ENCODE measurements at places on chromosomes 4 and X.

DNA sequence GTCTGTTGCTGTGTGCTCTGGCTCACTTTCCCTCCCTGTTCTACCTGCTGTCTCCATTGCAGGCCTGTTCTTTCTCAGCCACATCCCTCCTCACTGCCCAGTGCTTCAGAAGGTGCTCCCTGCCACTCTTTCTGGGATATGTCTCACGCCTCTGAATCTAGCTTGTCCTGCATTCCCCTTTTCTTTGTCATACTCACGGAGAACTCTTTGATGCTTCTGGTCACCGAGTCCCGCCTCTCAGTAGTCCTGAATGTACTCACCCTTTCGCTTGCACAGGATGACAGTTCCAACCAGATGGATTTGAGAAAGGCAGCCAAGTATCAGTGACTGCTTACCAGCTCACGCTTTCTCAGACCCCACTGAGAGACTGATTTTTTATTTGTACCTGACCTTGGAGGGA is 65.2 kb upstream of the TLR2 start:
- DNase-seq, result no peak

- no peak for DNase-seq
Measured at GRCh38 chrX:153478746-153479145, 8.4 kb upstream of the HAUS7 start.

DNA sequence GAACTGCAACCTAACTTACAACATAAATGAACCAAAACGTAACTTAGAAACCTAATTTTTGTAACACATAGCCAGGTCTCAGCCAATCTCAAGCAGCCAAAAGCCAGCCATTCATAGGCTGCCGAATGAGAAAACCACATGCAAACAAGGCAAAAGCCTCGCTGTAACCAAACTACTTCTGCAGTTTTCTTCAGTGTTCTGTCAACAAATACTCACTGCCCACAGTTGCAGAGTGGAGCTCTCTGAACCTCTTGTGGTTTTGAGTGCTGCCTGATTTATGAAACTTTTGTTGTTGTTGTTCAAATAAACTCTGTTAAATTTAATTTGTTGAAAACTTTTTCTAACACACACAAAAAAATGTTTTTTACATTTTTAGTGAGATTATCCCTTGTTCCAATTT is 251.2 kb downstream of the PAPSS1 start:
- DNase-seq, result no peak

GRCh38 chr4:182553653-182554052 is 310.5 kb downstream of the TENM3 start:
- DNase-seq, result no peak

GRCh38 chrX:128698573-128699181 is 646.5 kb upstream of the ACTRT1 start:
- no peak for DNase-seq

DNA sequence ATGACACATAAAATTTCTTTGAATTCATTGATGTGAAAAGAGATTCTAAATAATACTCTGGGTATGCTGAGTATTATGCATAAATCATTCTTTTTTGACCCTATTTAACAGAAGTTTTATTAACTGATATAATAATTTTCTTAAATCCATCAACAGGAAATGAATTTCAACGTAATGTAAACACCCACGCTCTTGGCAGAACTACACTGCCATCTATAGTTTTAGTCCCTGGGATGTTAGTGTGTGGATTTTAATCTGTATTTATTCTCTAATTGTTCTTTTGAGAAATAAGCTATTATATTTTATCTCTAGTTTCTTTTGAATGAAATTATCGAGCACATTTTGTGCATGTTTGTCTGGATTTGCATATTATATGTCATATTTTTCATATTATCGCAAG is 666.8 kb upstream of the NDST4 start:
- no peak for DNase-seq

- DNase-seq, result no peak
Measured at GRCh38 chr4:6768539-6768905, 14.0 kb upstream of the KIAA0232 start.

DNA sequence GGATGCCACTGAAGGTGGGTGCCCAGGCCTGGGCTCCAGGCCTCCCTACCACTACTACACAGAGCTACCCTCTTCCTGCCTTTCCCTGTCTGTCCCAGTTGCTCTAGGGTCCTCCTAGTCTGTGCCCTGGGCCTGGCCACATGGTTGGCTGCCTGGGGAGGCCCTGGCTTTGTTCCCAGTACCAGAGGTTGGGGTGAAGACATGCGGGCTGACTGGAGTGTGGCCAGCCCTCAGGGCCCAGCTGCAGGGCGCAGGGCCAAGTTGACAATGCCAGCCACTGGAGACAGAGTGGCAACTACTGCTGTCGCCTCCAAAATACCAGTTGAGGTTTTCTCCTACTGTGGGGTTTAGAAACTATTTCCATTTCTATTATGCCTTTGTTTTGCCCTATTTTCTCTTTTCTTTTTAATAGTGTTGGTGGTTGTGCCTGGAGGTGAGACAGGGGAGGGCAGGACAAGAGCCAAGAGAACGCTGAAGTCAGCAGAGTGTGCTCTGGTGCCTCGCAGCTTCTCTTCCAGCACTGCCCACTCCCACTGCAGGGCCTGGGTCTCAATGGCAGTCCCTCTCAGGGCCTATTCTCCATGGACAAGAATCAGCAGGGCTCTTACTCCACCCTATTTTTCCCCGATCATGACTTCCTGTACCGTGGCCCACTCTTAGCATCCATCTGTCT is 32.2 kb upstream of the XPNPEP2 start:
- DNase-seq, result no peak

DNA sequence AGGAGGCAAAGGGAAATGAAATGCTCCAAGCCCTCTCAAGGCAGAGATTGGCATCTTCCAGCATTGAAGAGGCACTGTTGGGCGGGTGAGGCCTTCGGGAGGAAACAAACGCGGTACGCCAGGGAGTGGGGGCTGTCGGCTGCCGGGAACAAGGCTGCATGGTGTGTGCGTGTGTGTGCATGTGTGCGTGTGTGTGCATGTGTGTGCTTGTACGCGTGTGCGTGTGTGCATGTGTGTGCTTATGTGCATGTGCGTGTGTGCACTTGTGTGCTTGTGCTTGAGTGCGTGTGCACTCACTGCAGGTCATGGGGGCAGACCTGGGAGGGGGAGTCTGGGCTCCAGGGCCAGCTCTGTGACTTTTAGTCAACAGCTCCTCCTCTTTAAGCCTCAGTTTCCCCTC is 113.6 kb upstream of the ADRA2C start:
- DNase-seq, result no peak

- DNase-seq, result no peak
Measured at GRCh38 chr4:174810834-174811233, 18.2 kb downstream of the GLRA3 start.

DNA sequence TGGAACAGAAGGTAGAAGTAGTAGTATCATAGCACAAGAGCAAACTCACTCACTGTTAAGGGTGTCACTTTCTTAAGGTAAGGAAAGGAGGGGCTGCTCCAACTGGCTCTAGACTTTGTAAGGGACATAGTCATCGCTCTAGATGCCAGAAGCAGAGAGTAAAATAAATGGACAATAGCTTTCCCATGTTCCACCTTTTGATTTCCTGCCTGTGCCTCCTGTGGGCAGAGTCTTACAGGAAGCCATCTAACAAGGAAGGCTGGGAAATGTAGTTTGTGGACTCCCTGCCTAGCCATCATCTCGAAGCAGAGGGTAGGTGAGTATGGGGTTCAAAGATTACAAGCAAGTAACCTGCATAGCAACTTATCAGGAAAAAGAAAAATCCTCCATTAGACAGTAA is 1.7 kb upstream of the METTL14 start:
- no peak for DNase-seq

- no peak for DNase-seq
Measured at GRCh38 chrX:136192839-136193414, 45.6 kb downstream of the FHL1 start.

DNA sequence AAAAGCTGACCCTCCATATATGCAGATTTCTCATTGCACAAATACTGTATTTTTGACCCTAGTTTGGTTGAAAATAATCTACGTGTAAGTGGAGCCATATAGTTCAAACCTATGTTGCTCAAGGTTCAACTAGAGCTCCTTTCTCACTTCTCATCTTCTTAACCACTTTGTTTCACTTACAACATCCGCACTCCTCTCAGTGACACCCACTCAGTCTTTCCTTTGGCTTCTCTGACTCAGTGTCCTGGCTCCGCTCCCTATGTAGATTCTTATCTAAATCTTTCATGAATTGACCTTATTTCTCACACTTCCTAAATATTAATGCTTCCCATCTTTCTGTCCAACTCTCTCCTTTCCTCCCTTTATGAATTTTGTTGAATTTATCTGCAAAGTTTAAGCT is 32.9 kb upstream of the DKK2 start:
- no peak for DNase-seq

DNA sequence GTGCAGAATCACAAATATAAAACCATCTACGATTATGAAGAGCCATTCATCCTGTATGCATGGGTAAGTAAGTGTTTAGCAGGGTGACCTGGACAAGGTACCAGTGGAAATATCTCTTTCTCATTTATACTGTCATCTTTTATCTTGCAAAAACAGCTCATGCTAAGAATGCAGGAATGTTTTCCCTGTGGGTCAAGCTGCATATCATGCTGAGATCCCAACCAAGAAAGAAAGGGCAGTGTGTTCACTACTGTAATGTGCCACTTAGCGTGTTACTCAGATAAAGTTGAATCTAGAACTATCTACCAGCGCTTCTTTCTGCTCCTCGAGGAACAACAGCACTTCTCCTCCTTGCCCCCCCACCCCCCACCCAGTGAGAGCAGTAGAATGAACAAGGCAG is 212.7 kb upstream of the TBL1X start:
- DNase-seq, result no peak

DNA sequence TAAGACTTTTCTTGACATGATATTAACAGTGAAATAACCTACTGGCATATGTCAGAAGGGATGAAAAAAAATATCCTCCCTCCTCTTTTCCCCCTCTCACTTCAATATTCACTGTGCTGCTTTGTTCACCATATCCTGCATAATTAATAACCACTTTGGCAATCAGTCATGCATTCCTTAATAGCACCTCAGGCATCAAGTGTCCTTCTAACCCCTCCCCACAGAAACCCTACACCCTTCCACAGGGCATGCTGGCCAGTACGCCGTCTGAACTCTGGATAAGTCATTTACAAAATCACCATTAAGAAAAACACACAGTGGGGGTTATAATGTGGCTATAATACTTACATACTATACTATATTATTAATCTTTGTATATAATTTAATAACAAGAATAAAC is 165.9 kb downstream of the PDGFC start:
- no peak for DNase-seq

DNA sequence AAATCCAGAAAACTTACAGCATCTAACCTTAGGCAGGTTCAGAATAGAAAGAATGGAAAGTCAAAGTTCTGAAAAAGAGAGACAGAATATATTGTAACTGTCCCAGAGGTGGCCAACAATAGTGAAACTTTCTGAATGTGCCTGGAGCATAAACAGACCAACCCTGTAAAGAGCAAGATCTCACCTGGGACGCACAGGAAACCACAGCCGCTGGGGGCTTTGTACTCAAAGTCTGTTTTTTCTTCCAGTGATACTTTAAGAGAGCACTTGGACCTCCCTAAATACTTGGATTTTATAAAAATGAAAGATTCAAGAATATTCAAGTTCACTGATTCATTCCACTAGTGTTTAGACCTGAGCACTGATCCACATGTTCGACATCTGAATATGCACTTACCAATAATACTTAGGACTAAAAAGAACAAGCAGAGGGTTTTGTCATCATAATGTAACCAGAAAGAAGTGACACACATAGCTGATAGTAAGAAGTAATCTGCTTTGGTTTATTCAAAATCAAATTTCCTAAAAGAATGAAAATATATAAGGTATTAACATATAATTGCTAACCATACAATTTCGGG is 35.3 kb downstream of the ARAP2 start:
- no peak for DNase-seq

- DNase-seq, result no peak
Measured at GRCh38 chr4:73759357-73759756, 19.0 kb downstream of the CXCL8 start.

DNA sequence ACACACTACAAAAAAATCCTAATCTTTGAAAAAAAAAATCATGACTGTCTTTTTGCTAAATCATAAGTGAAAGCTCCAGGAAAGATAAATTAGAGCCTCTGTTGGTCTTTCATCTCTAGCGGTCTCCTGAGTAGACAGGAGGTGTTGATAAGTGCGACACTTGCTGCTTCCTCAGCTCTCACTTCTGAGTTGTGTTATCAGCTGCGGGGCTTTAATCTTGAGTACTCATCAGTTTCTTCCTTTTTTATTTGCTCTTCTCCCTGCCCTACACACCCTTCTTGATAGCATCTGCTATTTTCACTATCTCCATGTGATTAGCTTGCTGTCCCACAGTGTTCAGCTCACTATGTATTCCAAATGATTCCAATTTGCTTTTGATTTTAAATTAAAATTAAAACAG is 1449.2 kb downstream of the C4orf33 start:
- no peak for DNase-seq

DNA sequence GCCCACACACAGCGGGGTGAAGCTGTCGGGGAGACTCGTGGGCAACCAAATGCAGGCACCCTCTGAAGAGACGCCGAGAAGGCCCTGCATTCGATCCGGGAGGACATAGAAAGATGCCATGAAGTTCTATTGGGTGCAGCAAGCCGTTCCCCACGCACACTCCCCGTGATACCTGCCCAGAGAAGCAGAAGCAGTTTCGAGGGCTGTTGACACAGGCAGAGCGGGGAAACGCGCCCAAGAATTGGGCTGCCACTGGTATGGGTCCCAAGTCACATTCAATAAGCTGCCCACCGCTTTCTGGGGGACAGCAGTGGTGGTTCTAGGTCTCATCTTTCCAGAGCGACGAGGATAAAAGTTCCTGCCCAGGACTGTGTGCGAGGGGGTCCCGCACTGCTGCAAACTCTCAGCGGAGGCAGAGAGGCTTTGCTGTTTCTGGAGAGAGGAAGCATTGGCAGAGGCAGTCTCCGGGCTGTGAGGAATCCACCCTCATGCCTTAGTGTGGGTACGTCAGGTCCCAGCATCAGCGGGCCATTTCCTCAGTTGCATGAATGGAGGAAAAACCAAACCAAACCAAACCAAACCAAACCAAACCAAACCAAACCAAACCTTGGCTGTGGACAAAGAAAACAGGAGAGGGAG is 10.1 kb downstream of the PITX2 start:
- no peak for DNase-seq

- DNase-seq, result no peak
Measured at GRCh38 chrX:24146283-24146949, 3.1 kb upstream of the ZFX start.

DNA sequence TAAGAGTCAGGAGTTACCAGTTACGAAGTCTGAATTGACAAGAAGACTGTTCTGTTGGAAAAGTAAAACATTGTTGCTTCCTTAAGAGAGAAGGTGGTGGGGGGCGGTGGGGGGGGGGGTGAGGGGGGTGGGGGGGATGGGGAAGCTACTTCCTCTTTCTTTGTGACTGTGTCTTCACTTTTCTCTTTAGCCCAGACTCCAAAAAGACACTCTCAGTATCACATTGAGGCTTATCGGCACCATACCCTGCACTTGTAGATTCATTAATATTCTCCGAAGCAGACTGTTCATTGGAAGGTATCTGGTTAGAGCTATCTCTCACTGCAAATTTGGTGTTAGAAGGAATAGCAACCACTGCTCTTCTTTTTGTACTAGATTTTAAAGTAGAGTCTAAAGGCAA is 94.5 kb upstream of the IL13RA1 start:
- no peak for DNase-seq

All from cerebellar nuclear complex (tissue), 1 donor.